ENCODE measurements at places on chromosomes 1 and 21. TPM values are rescaled to one million over a fixed set of nuclear protein-coding genes. Genes with fewer than 3 reads are reported as not detected.

Gene PDZK1
- total RNA-seq = 0.29 TPM

Gene OR2L3
- total RNA-seq = not detected

DNA sequence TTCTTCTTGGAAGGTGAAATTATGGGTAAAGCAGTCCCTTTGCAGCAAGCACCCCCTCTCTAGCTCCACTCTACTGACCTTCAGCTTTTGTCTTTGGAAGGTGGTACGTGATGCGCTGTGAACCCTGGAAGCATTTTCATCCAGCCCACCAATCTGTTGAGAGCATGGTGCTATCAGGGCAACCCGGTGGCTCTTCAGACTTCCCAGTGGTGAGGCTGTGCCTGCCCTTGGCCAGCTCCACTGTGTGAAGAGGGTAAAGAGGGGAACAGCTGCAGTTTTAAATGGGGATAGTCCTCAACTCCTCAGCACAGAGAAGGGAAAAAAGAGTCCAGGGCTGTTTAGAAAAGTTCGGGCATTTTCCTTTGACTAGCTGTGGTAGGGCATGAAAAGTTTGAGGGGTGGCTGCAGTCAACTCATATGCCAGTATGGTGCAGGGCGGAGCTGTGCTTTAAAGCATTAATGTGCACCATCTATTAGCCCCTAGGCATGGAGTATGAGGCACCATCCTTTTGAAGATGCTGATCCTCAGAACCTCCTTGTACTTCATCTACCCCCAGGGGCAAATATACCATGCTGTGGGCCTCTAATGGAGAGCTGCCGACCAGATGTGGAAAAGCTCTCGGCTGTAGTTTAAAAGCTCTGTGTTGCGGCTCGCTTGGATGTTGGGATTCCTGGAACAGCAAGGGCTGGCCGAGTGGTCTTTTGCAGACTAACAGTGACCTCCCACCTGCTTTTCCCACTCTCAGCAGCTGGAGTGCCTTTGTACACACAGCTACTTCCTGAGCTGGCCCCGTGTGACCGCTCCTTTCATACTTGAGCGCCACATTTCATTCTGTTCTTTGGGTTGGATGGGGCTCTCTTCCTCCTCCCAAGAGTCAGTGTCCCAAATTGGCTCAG, 123.0 kb downstream of the PEX14 start:
- DNase-seq = no peak

DNA sequence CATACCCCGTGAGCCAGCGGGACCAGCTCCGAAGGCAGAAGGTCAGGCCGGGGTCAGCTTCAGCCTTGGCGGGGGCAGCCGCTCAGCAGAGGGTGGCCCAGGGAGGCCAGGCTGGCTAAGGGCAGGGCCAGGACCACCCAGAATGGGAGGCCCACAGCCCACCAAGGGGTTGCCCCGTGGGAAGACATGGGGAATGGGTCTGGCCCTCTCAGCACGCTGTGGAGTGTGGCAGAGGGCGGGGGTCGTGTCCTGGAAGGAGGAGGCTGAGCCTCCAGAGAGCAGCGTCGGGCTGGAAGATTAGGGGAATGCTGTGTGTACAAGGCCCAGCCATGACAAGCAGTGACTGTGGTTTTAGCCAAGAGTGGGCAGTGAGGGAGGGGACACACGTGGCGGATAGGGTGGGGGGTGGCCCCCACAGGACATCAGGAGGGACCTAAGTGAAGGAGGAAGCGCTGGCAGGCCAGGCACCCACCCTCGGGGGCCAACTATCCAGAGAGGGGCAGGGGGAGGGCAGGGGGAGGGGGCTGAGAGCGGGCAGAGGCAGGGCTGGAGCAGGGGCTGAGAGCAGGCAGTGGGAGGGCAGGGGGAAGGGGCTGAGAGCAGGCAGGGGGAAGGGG, 43.9 kb upstream of the POFUT2 start:
- peak; percentile 64 for DNase-seq

GRCh38 chr1:183998045-183998444, 39.5 kb downstream of the COLGALT2 start:
- no peak for DNase-seq

All from posterior vena cava (tissue), 2 donors.